ENCODE measurements at places on chromosomes 2 and 18. TPM values are rescaled to one million over a fixed set of nuclear protein-coding genes. Genes with fewer than 3 reads are reported as not detected.

DNA sequence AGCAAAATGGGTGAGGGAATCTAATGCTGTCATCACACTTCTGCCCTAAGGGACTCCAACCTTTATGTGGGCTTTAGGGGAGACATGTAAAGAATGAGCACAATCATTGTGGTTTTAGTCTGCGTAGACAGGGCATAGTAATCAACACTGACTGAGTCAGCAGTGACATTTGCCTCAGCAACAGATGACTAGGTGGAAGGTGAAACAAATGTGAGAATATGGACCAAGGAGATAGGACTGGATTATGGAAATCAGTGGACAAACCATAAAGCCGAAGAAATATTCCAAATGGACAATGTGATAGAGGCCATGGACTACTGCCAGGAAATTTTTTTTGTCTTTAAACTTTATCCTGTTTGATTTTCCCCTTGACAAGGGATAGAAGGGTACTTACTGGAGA is 83.9 kb downstream of the PDK1 start:
- no peaks in the 10 kb centered on the region for H3K27me3 ChIP-seq
- no peaks in the 10 kb centered on the region for H3K4me1 ChIP-seq
- no peak overlapping the region for H3K27ac ChIP-seq

Gene CSRNP3
- 28.4 TPM for total RNA-seq

Gene MARCO
- total RNA-seq, result not detected

DNA sequence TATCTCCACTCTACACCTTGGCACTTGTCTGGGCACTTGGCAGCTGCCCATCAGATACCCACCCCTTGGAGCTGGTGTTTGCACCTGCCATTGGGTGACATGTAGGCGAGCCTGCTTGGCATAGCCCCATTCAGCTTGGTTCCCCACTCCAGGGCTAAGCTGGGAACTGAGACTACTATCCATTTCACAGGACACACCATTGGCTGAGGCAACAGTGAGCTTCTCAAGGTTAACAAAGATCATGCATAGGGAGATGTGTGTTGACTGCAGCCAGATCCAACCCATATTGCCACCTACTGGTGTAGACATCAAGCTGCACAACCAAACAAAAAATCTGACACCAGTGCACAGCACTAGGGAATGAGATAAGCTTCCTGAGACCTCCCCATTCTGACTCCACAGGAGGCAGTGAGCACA is 1389.8 kb upstream of the TMEFF2 start:
- peak; percentile 1 for DNase-seq
- no peaks in the 10 kb centered on the region for H3K4me1 ChIP-seq
- peaks cover 2% of the 10 kb centered on the region for H3K36me3 ChIP-seq
- H3K27ac ChIP-seq, result no peak overlapping the region
- H3K27me3 ChIP-seq, result no peaks in the 10 kb centered on the region
- no peak overlapping the region for H3K4me3 ChIP-seq

Gene ABHD1
- total RNA-seq, result 0.82 TPM

DNA sequence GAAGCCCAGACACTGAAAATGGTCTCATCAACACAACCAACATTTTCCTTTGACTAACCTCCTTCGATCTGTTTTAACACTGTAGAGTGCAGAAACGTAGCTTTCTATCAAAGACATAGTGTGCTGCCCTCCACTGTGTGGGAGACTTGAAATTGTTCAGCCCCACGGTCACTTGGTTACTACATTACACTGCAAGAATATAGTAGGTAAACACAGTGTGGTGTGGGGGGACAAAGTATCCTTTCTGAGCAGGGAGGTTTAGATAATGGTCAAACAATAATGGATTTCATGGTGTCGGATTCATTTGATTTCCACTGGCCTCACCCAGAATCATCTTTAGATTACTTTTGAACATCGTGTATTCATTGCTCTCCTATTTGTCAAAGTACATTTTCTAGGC is 181.0 kb downstream of the ERBB4 start:
- H3K4me1 ChIP-seq, result peaks cover 42% of the 10 kb centered on the region
- H3K27ac ChIP-seq, result no peak overlapping the region

GRCh38 chr2:69216535-69217332 is 170.3 kb downstream of the GFPT1 start:
- H3K4me3 ChIP-seq, result no peak overlapping the region
- H3K36me3 ChIP-seq, result peaks cover 8% of the 10 kb centered on the region
- H3K27me3 ChIP-seq, result peaks cover 88% of the 10 kb centered on the region
- H3K27ac ChIP-seq, result no peak overlapping the region
- peaks cover 8% of the 10 kb centered on the region for H3K4me1 ChIP-seq
- DNase-seq, result peak; percentile 3

DNA sequence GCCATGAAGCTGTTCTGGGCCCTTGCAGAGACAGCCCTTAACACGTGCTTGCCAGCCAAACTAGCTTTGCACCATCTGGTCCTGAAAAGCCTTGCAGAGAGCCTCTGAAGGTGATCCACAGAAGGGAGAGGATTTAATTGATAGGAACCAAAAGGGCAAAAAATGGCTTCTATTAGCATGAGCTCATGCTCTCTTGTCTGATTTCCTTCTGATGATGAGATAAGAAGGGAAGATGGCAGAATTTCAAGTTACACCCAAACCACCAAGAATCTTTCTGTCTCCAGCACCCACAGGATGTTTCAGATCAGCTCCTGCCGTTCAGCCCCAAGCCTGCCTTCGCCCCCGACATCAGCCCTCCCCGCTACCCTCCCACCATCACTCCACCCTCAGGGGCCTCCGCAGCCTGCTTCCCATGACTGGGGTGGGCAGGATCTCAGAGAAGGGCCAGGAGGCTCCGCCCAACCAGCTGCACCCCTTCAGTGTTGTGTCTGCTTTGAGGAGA is 23.4 kb upstream of the GLI2 start:
- H3K36me3 ChIP-seq, result no peaks in the 10 kb centered on the region
- no peak for DNase-seq
- no peak overlapping the region for H3K27ac ChIP-seq
- no peak overlapping the region for H3K4me3 ChIP-seq
- H3K4me1 ChIP-seq, result peaks cover 19% of the 10 kb centered on the region
- peaks cover 40% of the 10 kb centered on the region for H3K27me3 ChIP-seq

Gene CNTNAP5
- 1.1 TPM for total RNA-seq

DNA sequence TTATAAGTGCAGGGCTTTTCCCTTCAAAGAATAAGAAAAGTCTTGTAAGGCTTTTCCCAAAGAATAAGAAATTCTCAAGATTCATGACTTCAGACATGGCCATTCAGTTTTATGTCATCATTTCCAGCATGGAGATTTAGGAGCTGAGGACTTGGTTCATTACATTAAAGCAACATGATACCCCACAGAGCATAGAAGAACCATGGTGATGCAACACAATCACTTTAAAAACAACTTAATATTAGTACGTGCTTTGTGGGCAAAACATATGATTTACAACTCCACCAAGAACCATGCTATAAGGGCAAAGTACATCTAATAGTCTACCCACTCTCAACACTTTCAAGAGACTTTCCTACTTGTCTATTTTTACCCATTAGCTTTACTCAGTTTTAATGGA is 214.4 kb downstream of the SRBD1 start:
- peaks cover 15% of the 10 kb centered on the region for H3K4me1 ChIP-seq
- no peak for DNase-seq
- H3K27ac ChIP-seq, result no peak overlapping the region
- no peak overlapping the region for H3K4me3 ChIP-seq

Gene AMMECR1L
- total RNA-seq, result 25.3 TPM

Gene IL1R1
- not detected for total RNA-seq

Gene MOGAT1
- not detected for total RNA-seq

DNA sequence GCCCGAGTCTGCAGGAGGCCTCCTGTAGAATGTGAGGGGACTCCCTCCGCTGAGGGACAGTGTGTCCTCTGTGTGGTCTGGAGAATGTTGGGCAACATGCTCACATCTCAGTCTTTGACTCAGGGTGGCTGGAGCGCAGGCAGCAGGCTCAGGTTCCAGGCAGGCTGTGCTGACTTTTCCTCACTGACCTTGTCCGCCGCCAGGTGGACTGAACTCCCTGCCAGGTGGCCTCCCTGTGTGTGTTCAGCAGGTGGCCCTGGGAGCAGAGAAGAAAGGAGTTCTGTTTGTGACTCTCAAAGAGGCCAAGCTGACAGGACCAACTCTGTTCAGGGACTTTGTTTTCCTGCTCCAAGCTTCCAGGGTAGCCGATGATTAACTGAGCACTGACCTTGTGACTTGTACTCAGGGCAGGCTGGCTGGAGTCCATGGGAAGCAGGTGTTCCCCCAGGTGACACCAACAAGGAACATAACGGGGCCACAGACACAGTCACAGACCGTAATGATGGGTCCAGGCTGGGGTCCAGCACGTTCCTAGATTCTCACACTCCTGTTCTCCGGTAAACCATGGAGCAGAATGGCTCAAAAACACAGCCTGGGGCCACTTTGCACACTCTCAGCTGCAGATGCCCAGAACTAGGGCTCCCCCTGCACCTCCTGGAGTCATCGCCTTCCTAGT is 439.8 kb downstream of the RNF144A start:
- DNase-seq, result no peak
- H3K27me3 ChIP-seq, result no peaks in the 10 kb centered on the region
- H3K4me1 ChIP-seq, result peaks cover 5% of the 10 kb centered on the region
- H3K36me3 ChIP-seq, result no peaks in the 10 kb centered on the region
- H3K27ac ChIP-seq, result peak overlapping the region; percentile 83
- H3K4me3 ChIP-seq, result no peak overlapping the region

- H3K4me1 ChIP-seq, result peaks cover 8% of the 10 kb centered on the region
- no peak overlapping the region for H3K4me3 ChIP-seq
Measured at GRCh38 chr2:237440819-237441281, 26.9 kb upstream of the COL6A3 start.

Gene CTAGE1
- not detected for total RNA-seq

Gene POU3F3
- total RNA-seq, result 26.7 TPM

DNA sequence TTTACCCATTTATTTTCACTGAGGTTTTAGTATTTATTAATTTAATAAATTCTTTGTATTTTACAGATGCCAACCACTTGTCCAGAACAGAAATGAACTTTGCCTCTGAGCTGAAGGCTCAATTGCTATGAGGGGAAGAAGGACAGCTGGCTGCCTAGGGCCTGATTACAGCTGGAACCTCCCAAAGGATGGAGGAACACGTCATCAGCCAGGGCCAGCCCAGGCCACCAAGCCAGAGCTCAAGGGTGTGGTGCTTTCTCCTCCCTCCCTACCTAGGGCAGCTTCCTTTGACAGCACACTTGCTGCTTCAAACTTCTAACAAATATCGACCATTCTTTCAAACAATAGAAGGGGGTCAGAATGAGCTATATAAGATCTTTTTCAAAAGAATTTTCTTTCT is 19.7 kb upstream of the RIOK3 start:
- H3K27ac ChIP-seq, result no peak overlapping the region
- H3K27me3 ChIP-seq, result no peaks in the 10 kb centered on the region
- H3K36me3 ChIP-seq, result peaks cover 6% of the 10 kb centered on the region
- H3K4me3 ChIP-seq, result peak overlapping the region; percentile 7
- no peak for DNase-seq

Gene UBXN2A
- total RNA-seq, result 29.8 TPM

DNA sequence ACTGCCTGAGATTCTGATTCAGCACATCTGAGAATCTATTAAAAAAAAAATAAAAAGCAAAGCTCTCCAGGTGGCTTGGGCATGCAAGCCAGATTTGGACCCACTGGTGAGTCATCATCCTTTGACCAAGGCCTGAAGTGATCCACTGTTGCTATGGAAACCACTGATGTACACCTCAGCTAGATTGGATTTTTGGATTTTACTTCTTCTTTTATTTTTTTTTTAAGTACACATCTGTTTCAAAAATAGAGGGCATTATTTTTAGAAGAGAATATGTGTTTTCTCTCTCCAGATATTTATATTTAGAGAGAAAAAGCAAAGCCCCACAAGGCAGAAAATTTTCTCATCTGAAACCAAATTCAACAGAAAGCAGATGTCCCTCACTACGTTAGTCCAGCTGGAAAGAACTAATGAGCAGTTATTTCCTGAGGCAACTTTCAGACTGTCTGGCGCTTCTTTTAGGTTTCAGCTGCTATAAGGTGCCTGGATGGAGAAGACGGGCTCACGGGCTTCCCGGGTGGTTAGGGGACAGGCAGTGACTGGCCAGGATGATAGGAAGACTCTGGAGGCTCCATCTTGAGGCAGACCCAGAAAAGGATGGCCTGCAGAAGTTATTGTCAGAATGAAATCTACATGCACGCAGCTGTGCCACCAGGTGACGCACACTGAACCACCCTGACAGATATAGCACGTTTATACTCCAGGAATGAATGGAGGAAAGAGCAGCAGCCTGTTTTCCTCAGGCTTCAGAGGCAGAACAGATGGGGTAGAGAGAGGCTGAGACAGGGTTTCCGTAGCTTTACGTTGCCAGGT is 50.5 kb downstream of the MRPL35 start:
- no peak overlapping the region for H3K27ac ChIP-seq
- no peaks in the 10 kb centered on the region for H3K4me1 ChIP-seq
- no peak for DNase-seq
- no peak overlapping the region for H3K4me3 ChIP-seq

GRCh38 chr2:217930761-217931563 is 71.8 kb downstream of the TNS1 start:
- H3K36me3 ChIP-seq, result no peaks in the 10 kb centered on the region
- peak overlapping the region; percentile 24 for H3K27ac ChIP-seq
- no peak for DNase-seq
- H3K27me3 ChIP-seq, result no peaks in the 10 kb centered on the region

GRCh38 chr2:170090229-170090628 is 87.7 kb upstream of the MYO3B start:
- peaks cover 3% of the 10 kb centered on the region for H3K36me3 ChIP-seq
- DNase-seq, result no peak
- H3K4me1 ChIP-seq, result no peaks in the 10 kb centered on the region
- H3K27me3 ChIP-seq, result no peaks in the 10 kb centered on the region
- no peak overlapping the region for H3K27ac ChIP-seq

Gene DSG1
- total RNA-seq, result not detected

GRCh38 chr2:162458240-162458639 is 114.3 kb downstream of the GCA start:
- no peaks in the 10 kb centered on the region for H3K27me3 ChIP-seq
- DNase-seq, result no peak
- no peaks in the 10 kb centered on the region for H3K4me1 ChIP-seq
- no peak overlapping the region for H3K27ac ChIP-seq
- H3K36me3 ChIP-seq, result no peaks in the 10 kb centered on the region
- H3K4me3 ChIP-seq, result no peak overlapping the region

Gene DQX1
- 0.49 TPM for total RNA-seq

GRCh38 chr2:219142329-219142728 is 18.3 kb downstream of the NHEJ1 start:
- H3K4me3 ChIP-seq, result no peak overlapping the region
- no peak overlapping the region for H3K27ac ChIP-seq
- H3K27me3 ChIP-seq, result no peaks in the 10 kb centered on the region
- H3K4me1 ChIP-seq, result no peaks in the 10 kb centered on the region
- DNase-seq, result no peak
- H3K36me3 ChIP-seq, result peaks cover 5% of the 10 kb centered on the region

GRCh38 chr18:45386041-45386655 is 229.1 kb upstream of the SLC14A2 start:
- no peak overlapping the region for H3K4me3 ChIP-seq
- peak; percentile 32 for DNase-seq
- peaks cover 13% of the 10 kb centered on the region for H3K4me1 ChIP-seq
- no peak overlapping the region for H3K27ac ChIP-seq
- no peaks in the 10 kb centered on the region for H3K27me3 ChIP-seq

All from neural crest cell (in vitro differentiated cells).